Endodermal cell (in vitro differentiated cells): ENCODE measurements at places on chromosomes 5 and 9.

DNA sequence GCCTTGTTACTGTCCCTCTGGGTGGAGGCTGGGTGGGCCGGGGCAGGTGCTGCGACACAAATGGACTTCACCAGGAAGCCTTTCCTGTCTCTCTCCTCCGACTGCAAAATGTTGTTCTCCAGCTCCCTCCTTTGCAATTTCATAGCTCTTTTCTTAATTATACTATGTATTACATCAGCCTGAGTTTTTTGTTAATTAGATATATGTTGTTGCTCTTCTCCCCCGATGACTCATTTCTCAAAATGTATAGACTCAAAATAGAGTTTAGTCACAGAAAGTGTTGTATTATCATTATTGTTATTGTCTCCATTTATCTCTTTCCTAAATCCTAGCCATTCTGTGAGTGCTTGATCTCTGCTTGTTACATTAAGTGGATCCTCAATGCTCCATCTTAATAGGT, 122.4 kb upstream of the OSMR start:
- no peak for DNase-seq

- no peak for DNase-seq
Observed at GRCh38 chr5:94544031-94544650, 74.3 kb downstream of the KIAA0825 start.

DNA sequence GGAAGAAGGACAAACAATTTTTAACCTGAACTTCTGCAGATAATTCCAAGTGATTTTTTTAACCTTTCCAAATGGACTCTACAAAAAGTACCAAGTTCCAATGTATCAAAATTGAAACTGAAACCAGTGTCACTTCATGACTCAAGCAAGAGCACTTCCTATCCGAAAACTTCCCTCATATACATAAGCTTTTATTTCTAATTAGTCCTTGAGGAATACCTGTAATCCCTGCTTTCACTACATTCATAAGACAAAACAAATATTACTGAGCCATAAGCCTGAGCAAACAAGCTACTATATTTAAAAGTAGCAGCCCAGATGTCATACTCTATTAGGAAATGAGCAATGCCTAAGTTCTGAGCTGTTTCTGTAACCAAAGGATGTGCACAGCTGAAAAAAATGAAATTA, 224.4 kb downstream of the EBF1 start:
- no peak for DNase-seq

GRCh38 chr5:140005145-140005591, 37.9 kb downstream of the NRG2 start:
- no peak for DNase-seq

GRCh38 chr5:36660397-36661049, 54.1 kb downstream of the SLC1A3 start:
- no peak for DNase-seq

DNA sequence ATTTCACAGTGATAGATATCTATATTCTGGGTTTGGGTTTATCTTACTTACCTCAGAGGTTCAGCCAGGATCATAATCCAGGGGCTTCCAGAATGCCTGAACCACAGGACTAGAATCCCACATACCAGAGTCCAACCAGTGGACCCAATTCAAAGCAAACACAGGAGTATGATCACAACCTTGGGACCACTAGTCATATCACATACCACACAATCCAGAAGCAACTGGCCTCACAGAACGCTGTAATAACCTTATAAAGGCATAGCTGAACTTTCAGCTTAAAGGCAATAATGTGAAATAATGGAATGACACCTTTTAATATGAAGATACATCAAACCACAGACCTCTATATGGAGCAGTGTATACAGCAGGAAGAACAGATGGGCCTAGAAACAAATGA, 25.3 kb downstream of the RAPGEF6 start:
- no peak for DNase-seq

GRCh38 chr9:90099262-90099963, 494.6 kb downstream of the GADD45G start:
- DNase-seq, result no peak

DNA sequence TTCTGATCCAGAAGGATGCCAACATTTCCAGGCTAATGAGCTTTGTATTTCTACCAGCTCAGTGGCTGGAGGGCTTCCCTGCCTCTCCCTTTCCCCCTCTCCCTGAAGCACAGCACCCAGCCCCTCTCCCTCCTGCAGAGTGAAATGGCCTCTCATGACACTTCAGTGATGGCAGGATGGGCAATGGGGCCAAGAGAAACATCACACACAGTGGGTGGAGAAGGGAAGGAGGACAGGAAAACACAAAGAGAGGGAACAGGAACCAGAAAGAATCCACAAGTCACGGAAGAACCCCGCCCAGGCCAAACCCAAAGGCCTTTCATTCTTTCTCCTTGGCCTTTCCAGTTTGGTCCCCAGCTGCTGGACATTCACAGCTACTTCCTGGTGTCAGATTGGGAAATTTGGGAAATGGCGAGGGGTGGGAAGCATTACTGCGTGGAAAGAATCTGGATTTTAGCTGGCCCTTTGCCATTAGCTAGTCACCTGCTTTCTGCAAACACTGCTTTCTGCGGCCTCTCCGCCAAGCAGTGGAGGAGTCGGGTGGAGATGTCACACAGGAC, 82.6 kb downstream of the GLDC start:
- DNase-seq, result no peak

DNA sequence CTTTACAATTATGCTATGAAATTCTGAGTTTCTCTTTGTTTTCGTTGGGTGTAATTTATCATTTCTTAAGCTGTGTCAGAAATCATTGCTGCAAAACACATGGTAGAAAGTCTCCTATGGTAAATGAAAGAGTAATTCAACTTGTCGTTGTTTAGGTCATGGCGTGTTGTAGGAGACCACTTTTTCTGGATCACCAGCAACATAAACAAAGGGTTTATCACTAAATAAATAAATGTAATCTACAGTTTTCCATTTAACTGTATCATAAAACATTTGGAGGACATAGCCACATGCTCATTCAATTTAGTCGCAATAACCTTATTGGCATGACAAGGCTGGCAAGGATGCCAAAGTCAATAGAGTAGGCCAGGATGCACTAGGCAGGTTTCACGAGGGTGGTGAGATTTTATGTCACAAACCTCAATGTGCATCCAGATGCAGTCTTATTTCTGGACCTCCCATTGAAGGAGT, 154.4 kb upstream of the ERCC6L2 start:
- peak; percentile 5 for DNase-seq

DNA sequence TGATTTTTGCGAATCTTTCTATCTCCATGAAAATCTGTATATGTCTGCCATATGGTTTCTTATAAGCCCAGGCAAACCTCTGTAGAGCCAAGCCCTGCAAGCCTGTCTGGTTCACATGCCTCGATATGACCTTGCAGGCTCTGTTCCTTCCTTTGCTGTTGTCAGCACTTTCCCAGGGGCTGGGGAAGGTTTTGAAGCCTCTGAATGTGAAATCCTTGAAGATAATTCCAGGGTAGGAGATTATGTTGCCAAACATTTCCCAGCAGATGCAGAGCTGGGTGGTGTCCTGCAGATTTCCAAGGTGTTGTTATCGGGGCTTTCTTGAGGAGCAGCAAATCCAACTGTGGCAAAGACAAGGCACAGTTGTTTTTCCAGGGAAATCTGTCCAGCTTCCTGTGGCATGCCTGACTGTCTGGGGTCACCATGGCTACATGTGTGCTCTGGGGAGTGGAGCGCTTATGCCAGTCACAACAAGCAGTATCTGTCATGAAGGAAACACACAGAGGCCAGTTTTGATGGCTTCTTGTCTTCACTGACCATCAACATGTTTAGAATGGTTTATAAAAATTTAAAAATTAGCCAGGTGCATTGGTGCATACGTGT, 60.7 kb upstream of the RPS23 start:
- DNase-seq, result no peak

- no peak for DNase-seq
Observed at GRCh38 chr9:38208206-38208901, 139.3 kb upstream of the SHB start.

DNA sequence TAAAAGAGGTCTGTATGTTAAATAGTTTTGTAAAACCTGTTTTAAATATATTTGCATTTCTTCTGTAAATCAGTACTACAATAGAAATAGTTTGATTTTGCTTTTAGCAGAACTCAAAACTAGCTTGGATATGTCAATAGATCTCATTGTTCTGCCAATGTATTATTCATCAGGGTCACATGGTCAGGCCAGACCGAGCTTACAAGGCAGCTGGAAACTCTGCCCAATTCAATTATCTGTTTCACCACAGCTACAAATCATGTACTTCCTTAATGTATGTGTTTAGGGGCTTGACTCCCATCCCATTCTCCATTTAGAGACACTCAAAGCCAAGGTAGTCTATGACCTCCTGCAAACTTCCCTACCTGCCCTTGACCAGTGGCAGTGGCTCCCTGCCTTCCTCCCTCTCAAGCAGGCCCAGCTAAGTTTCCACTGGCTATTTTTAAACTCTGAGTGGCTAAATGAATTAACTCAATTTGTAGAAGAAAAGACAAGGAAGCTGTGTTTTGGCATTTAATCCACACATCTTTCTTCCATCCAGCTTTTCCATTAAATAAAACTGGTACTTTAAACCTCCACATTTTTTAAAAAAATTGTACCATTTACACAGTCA, 46.4 kb upstream of the SELENOP start:
- no peak for DNase-seq

DNA sequence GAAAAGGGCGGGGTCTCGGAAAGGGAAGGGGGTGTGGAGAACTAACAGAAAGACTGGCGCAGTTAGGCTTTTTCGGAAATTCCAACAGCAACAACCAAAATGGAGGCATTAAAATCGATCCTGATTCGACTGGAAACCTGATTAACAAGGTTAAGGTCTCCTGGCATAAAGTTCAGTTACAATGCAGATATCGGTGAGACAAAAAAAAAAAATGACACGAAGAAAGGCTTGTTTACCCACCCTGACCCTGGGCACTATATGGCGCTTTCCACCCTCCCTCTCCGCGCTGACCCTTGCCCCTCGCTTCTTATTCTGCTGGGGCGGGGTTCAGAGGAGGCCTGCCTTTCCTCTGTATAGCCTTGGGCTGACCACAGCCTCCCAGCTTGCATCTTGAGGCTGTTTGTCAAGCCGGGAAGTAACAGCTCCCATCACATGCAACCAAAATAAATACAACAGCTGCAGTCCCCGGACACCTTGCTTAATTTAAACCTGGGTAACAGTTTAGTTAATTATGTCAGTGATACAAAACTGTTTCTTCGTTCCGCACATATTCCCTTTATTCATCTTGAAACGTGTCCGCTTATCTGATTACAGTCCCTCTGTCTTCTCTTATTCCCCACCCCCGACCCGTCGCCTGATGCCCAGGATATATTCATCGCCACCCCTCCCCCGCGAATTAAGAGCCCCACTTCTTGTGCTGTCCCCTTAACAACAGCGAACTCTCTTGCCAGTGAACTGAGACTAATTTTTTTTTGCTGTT, 795 bp upstream of the PJA2 start:
- DNase-seq, result peak; percentile 90

DNA sequence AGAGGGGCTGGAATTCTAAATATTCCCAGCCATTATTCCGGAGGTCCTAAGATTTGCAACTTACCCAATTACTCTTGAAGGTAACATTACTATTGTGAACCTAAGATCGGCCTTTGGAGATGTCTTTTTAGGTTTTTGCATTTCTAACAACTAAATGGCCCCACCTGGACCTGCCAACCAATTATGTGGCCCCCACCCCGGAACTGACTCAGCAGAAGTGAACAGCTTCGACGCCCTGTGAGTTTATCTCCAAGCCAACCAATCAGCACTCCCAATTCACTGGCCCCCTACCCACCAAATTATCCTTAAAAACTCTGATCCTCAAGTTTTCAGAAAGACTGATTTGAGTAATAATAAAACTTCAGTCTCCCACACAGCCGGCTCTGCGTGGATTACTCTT, 62.9 kb downstream of the NEURL1B start:
- no peak for DNase-seq

GRCh38 chr5:150236981-150237754, 47.3 kb downstream of the SLC6A7 start:
- DNase-seq, result no peak

DNA sequence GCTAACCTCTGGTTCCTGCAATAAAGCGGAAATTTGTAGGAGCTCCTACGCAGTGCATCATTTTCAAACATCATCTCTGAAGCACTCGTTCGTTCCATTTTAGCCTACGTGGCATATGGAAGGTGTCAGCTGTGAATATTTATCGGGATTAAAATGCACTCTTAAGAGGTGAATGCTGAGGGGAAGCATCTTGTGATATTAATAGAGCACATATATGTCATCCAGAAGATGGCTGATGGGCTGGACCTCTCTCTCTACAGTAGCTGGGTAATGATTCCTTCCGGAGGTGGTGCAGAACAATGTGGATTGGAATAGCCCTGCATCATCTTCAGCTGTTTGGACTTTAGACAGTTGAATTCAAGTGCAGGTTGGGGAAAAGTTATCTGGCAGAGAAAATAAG, 478.7 kb downstream of the DMAC1 start:
- DNase-seq, result no peak

GRCh38 chr5:173727839-173728778, 111.7 kb upstream of the BOD1 start:
- DNase-seq, result no peak

- DNase-seq, result no peak
Observed at GRCh38 chr5:154193701-154194121, 3.2 kb downstream of the GALNT10 start.

DNA sequence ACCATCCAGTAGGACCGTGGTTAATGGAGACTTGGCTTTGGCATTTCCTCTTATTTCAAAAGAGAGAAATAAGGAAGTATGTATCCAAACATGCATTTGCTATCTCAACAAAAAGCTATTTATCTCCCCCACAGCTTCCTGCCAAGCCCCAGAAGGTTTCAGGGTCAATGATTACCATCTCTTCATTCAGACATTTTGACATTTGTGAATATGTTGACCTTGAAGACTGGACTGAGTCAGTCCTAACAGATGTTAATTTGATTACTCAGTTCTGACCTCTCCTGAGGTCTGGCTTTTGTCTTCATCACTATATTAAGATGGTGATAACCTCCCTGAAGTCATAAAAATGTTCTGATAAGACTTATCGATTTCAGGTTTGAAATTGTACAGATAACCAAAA, 479.4 kb downstream of the AGTPBP1 start:
- DNase-seq, result no peak

- no peak for DNase-seq
Observed at GRCh38 chr5:172556262-172556661, 84.8 kb upstream of the NEURL1B start.

DNA sequence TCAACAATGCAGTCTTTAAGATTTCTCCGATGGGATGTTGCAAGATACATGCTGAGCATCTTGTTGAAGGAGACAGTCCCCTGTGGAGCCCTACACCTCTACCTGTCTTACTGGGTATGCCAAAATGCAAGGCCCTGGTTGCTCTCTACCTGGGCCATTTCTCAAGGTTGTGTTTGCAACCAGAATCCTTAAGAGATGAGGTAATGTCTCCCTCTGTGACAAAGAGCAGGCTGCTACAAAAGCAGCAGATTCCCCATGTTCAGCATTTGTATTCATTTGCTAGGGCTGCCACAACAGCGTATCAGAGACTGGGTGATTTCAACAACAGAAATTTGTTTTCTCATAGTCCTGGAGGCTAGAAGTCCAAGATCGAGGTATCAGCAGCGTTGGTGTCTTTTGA, 138.4 kb upstream of the RPS23 start:
- no peak for DNase-seq

GRCh38 chr5:53340956-53341750, 139.3 kb upstream of the FST start:
- DNase-seq, result no peak

GRCh38 chr9:108549184-108549583, 306.6 kb downstream of the ACTL7B start:
- no peak for DNase-seq

GRCh38 chr5:157004893-157005551, 42.0 kb upstream of the TIMD4 start:
- no peak for DNase-seq

- no peak for DNase-seq
Observed at GRCh38 chr9:128005923-128006322, 25.1 kb upstream of the EEIG1 start.

- DNase-seq, result no peak
Observed at GRCh38 chr9:112863746-112864145, 26.9 kb downstream of the SLC46A2 start.
